Kidney tubule cell (primary cell): ENCODE measurements at places on chromosomes 4 and X.

DNA sequence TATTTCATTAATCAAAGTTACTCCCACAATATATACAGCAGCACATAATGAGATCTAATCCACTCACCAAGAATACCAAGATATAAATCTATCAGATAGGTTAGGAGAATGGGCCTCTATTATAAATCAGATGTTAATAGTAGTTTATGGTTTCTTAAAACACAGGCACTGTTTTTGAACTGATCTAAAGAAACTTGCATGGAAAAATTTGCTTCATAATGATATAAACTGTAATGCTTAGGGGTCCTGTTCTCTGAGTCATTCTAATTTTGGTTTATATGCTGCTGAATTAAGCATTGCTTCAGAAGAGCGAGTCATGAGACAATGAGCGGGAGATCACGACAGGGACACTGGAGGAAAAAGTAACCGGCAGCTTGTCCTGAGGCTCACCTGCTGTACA, 113.3 kb upstream of the OTUD4 start:
- DNase-seq = no peak

DNA sequence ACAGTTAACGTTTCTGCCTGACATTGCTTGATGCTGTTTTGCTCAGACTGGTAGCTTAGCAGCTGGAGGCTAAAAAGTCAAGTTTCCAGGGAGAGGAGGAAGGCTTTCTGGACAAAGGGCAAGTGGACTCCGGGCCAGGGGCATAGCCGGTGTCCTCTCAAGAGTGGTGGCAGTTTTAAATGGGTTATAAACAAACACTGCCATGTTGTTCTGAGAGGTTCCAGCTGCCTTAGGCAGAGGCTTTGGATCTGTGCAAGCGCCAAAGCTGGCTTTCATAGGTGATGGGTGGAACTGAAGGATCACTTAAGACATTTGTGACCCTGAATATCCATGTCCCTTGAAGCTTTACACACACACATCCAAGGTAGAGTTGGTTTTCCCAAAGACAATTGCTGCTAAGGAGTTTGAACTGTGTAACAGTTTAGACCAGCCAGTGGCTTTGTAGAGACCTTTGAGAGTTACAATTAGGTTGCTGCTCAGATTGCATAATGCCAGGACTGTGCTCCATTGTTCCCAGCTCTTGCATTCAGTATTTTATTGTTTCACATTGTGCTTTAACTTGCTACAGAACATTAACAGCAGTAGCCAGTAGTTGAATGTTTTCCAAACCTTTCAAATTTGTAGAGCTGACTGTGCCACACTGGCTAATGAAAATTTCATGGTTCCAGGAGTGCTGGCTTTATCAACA, 54.1 kb upstream of the AP1S2 start:
- DNase-seq = no peak

DNA sequence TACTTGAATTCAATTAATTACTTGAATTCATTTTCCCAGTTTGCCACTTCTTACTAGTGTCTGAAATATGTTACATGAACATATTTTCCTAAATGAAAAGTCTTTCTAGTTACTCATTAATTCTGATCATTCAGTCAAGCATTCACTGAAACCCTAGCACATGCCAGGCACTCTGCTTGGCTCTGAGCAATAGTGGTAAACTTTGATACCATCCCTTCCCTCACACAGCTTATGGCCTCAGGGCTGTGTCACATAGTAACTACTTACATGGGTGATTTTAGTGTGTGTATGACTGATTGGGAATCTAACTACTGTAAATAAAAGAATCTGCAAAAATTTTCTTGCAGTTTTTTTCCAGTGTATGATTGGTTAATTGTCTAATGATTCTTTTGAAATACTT, 32.7 kb downstream of the METAP1 start:
- peak; percentile 90 for DNase-seq

GRCh38 chrX:115490814-115491213, 70.2 kb upstream of the PLS3 start:
- no peak for DNase-seq

- DNase-seq = no peak
Observed at GRCh38 chr4:121740796-121741409, 24.1 kb downstream of the SMIM43 start.

DNA sequence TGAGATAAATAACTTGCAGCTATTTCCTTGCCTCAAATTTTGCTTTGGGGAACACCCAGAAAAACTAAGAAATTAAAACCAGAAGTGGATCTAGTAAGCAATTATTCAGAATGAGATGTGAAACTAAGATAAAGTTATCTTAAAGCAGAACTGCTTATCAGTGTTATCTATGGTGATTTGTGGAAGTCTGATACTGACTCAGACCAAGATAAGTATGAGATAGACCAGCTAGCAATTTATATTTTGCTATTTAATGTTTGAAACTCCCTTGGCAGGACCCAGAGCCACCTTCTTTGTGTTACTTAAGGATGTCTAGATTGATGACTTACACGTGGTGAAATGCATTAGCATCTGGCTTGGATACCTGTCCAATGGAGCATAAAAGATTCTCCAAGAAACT, 368.1 kb downstream of the EPHA5 start:
- no peak for DNase-seq

- DNase-seq = no peak
Observed at GRCh38 chr4:67963356-67963755, at the start of gene TMPRSS11A. TMPRSS11A (minus strand) TSS chr4:67963493; CDS start chr4:67963393, 100 bp downstream.

DNA sequence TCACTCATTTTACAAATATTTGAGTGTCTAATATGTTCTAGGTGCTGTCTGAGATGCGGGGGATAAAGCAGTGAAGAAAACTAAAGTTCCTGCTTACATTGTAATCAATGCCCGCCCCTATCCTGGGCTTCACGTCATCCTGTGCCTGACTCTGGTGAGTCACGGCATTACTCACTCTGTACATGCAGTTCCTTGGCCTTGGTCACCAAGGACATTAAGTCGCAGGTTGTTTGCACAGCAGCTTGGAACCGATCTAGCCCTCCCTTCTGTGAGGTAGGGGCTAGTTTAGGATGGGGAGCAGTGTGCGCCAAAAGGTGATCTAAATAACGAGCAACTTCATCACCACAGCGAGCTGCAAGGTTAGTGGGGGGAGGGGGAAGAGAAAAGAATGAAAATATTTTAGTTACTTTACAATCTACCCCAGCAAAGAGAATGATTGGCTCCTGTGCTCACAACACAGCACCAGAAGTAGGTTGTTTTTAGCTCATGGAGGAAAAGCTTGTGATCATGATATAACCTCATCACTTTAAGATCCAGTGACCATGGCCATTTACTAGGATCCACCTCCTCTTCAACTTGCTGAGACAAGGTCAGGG, 48.0 kb upstream of the HDAC8 start:
- peak; percentile 82 for DNase-seq

GRCh38 chr4:174156239-174156826, 127.1 kb downstream of the FBXO8 start:
- peak; percentile 48 for DNase-seq
